Stimulated activated CD4-positive, alpha-beta T cell treated with anti-CD3 and anti-CD28 coated beads, Interleukin-15, amount 100 ng/mL, for 1 hour (primary cell): ENCODE measurements at places on chromosomes 6 and 20.

- DNase-seq = no peak
Measured at GRCh38 chr6:130309028-130309427, 56.8 kb upstream of the TMEM200A start.

DNA sequence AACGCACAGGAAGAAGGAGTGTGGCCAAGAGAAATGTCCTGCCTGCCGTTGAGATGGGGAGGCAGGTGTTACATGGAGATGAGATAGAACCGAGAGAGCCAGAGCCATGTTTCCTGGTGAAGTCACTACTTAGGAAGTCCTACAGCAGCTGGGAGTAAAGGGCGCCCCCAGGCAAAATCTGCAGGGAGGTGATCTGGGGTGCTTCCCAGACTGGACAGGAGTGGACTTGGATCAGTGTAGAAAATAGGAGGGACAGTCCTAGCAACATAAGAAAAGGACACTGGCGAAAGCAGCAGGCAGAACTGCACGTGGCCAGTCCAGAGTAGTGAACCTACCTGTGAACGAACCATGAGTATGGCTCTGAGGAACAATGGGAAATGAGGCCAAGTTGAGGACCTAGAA lies 85.3 kb downstream of the CD164 start:
- DNase-seq = no peak

- no peak for DNase-seq
Measured at GRCh38 chr6:168314948-168315347, 4.6 kb downstream of the DACT2 start.

- no peak for DNase-seq
Measured at GRCh38 chr6:9455864-9456658, 958.8 kb downstream of the TFAP2A start.

DNA sequence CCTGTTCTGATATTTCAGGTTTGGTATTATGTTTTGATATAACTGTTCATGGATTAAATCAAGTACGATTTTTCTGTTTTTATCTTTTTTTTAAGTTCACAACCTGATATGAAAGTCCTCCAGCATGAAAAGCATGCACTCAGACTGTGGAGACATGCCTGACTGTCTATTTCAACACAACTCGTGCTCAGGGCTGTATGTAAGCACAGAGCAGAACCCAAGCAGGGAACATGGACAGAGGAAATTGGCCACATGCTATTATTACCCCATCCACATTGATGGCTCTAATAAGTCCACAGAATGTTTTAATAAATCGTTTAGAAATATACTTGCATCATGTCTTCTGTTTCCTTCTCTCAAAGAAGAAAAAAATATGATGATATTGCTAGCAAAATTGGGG lies 730.4 kb downstream of the C6orf118 start:
- no peak for DNase-seq

GRCh38 chr6:166259296-166259977 lies 48.8 kb downstream of the PRR18 start:
- DNase-seq = no peak

DNA sequence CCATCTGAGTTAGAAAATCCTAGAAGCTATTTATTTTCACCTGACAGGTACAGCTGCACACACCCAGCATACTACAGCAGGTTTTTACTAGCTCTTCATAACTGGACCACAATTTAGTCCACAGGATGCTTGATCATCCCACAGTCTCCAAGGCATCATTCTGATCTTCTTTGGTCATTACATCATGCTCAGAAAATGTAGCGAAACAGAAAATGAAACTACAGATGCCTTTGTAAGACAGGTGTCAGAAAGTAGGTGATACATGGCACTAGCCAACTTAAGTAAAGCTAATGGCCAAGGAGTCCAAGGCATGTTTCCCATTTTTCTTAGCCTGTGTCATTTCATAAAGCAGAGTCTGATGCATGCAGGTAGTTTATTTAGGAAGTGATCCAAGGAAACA lies 102.3 kb downstream of the HTR1B start:
- DNase-seq = no peak

GRCh38 chr20:40744818-40745175 lies 55.8 kb upstream of the MAFB start:
- no peak for DNase-seq

DNA sequence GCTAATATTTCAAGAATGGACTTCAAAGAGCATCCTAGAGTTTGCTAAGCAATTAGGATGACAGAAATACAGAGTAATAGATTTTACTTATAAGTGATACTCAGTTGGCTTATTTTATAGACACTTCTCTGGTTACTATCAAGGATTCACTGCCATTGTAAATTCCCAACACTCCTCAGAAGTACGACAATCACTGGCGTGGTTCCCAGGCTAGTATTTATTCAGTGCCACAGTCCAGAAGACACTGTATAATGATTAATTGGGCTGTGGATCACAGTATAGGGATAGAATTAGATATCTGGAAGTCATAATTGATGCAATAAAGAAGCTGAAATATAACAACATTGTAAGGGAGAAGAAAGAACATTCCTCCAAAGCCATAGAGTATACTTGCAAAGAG lies 15.7 kb downstream of the MANEA start:
- DNase-seq = no peak

- DNase-seq = no peak
Measured at GRCh38 chr6:90829311-90829710, 242.4 kb upstream of the MAP3K7 start.

GRCh38 chr6:32110632-32111031 lies 1.5 kb upstream of the TNXB start:
- DNase-seq = no peak

- no peak for DNase-seq
Measured at GRCh38 chr6:81105998-81106397, 646.5 kb downstream of the TENT5A start.

DNA sequence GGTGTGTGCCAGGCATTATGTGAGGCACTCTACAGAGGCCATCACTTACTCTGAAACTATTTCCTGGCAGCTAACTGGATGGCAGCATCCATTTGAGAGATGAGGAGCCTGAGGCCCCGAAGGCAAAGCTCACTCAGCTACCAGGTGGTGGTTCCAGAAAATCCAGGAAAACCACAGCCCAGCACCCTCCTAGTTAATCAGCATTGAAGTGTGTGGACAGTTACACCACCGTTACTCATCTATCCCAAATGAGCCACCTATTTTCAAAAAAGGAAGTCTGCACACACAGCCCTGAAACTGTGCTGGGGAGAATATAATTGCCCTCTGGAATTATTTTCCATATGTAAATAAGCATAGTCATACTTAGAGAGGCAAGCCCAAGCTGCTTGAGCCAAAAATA lies 67.4 kb downstream of the CNBD2 start:
- DNase-seq = no peak

- DNase-seq = no peak
Measured at GRCh38 chr6:33078442-33078841, 2.7 kb downstream of the HLA-DPB1 start.

DNA sequence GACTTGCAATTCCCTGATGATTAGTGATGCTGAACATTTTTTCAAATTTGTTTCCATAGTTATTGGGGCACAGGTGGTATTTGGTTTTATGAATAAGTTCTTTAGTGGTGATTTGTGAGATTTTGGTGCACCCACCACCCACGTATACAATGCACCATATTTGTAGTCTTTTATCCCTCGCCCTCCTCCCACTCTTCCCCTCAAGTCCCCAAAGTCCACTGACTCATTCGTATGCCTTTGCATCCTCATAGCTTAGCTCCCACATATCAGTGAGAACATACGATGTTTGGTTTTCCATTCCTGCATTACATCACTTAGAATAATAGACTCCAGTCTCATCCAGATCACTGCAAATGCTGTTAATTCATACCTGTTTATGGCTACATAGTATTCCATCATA lies 167.3 kb downstream of the MYLK4 start:
- no peak for DNase-seq

DNA sequence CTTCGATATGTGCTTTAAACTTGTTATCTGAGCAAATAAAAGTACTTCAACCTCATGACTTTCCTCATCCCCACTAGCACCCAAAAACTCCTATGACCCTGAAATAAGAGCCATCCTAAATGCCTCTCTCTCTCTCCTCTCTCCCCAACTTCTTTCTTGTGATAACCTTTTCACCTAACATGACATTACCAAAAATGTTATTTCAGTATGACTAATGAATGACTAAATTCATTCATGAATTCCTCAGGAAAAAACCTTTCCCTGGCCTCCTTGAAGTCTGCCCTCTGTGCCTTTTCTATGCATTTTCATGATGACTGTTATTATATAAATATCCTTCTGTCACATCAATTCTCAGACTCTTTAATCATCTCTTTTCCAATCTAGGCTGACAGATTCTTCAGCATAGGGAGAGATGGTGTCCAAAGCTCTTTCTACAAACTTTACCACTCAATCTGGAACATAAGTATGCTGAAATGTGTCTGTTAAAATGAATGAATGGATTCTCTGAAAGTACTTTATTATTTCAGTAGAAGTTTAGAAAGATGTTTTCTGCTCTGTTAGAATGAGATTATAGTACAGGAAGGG lies 114.3 kb upstream of the GGTLC1 start:
- no peak for DNase-seq

DNA sequence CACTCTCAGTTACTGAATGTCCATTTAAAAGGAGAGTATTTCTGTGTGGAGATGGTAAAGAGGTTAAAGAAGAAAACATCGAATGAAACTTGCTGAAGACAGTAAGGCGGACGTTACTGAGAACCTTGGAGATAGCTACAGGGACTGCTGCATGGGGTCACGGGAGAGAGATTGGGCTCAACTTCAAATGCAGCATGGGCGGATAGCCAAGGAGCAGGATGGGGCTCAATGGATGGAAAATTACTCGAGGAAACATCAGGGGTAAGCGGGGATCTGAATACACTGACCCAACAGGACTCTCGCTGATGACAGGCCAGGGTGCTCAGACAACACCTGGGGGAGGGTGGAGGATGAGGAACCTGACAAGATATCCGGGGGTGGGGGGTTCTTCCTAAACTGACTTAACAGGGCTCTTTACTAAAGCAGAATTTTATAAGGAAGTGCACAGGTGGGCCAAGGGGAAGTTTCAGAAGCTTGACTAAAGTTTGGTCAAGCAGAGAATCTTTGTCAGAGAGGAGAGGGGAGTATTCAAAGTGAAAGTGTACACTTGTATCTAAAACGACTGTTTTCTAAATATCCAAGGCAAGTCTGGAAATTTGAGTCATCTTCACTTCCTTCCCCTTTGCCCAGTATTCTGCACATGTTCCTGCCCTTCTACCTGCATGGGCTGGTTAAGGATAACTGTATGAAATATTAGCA lies 22.8 kb downstream of the ECT2L start:
- DNase-seq = no peak

GRCh38 chr6:167327391-167327790 lies 2.5 kb downstream of the TTLL2 start:
- no peak for DNase-seq

GRCh38 chr20:49303065-49303552 lies 25.3 kb upstream of the ZNFX1 start:
- no peak for DNase-seq

DNA sequence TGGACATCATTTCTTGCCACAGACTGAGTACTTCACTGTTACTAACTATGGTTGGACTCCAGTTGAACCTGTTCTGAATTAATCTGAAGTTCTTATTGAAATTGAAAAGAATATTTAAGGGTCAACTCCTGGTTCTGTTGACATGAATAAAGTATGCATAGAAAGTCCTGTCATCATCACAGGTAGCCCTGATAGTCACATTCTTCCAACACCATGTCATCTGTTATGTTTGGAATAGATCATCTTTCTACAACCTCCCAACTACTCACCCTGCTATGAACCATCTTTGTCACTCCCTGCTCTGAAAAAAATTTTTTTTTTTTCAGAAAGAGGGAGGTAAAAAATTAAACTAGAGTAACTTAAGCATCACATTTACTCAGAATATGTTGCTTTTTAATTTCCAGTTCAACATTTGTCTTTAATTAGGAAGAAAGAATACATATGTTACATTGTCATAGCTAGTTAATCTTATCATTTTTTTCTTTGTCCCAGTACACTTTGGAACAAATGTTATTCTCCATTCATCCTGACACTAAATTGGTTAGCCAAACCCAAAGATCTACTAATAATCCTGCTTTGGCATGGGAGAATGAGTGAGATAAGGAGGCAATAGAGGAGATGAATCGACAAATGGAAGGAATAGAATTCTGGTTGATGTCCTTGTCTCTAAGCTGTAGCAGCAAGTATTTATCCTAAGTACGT lies 775.1 kb upstream of the NRSN1 start:
- DNase-seq = no peak

DNA sequence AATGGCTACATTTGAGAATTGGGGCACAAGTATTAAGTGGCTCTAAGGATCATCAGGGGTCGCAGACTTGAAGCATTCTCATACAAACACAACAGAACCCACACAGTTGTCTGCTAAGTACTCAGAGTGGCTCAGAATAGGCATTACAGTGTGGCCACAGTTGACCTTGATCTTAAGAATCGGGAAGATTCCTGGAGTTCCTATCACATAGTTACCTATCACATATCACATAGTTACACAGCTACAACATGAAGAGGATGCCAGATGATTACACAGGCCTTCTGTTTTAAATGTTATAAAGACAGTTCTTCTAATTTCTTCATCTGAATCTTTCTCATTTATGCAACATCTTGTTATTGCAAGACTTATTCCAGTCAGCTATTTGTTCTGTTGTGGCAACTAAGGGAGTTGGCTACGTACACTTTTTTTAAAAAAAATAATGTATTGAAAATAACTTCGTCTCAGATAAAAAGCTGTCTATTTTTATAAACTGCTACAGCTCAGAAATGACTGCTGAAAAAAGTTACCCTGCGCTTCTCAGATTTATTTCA lies 129.0 kb downstream of the REV3L start:
- no peak for DNase-seq

DNA sequence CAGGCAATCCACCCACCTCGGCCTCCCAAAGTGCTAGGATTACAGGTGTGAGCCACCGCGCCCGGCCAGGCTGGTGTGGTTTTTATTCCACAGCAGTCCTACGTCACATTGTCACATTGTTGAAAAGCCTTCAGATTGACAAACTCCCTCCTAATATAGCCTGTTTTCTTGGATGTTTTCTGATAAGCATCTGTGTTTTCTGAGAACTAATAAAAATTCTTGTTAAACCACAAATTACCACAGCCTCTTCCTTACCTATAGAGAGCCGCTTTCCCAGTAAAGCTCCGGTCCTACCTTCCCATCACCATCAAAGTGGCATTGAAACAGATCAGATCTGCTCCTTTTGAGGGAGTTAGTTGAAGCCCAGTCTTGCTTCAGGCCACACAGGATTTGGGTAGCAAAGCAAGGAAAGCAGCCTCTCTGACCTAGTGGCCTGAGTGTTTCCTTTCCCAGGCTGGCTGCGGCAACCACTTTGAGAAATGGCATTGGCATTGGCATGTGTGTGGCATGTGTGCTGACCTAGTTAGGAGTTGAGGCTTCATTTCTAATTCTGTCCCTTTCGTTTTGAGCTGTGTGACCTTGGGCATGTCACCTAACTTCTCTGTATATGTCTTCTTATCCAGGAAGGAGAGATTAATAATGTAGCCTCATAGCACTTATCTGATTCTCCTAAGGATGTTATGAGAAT lies 1.7 kb upstream of the PKIG start:
- no peak for DNase-seq

DNA sequence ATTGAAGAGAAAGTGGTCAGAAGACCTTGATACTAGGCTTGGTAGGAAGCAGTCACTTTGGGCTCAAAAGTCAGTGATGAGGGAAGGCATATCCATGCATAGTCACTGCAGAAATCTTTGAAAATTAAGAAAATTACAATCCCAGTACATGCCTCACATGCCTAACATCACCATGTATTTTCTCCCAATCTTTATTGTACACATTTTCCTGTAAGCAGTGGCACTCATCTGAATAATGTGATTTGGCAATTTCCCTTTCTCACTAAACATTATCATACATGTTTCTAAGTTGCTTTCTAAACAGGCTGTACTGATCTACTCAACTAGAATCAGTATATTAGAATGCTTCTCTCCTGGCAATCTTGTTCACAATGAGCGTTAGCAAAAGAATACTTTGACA lies 280.7 kb upstream of the SUPT3H start:
- no peak for DNase-seq
